ENCODE measurements at places on chromosomes 6 and 20.
A peak's percentile ranks its signal among the peaks of the same experiment; 100 is the strongest.

DNA sequence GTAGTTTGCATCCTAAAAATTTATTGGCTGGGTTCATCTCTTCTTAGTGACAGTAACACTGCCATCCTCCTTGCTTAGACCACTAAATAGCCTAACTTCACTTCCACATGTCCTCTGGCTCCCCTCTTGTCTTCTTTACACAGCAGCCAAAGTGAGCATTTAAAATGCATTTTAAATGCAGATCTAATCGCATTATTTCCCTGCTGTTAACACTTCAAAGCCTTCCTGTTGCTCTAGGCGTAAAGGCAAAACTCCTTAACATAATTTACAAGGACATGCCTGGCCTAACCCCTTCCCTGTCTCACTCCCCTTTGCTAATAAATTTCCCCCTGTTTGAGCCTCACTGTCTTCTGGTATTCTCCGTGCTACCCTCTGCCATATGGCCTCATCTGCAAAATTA lies 26.5 kb downstream of the NKAIN2 start:
- DNase-seq, result no peak

GRCh38 chr6:82363428-82364086 lies at the start of gene TPBG:
TSS of gene TPBG (plus strand) at chr6:82363817. CDS start at chr6:82364962, 1,145 bp downstream.
- peak; percentile 80 for DNase-seq

GRCh38 chr6:148291876-148292275 lies 50.8 kb upstream of the SASH1 start:
- no peak for DNase-seq

DNA sequence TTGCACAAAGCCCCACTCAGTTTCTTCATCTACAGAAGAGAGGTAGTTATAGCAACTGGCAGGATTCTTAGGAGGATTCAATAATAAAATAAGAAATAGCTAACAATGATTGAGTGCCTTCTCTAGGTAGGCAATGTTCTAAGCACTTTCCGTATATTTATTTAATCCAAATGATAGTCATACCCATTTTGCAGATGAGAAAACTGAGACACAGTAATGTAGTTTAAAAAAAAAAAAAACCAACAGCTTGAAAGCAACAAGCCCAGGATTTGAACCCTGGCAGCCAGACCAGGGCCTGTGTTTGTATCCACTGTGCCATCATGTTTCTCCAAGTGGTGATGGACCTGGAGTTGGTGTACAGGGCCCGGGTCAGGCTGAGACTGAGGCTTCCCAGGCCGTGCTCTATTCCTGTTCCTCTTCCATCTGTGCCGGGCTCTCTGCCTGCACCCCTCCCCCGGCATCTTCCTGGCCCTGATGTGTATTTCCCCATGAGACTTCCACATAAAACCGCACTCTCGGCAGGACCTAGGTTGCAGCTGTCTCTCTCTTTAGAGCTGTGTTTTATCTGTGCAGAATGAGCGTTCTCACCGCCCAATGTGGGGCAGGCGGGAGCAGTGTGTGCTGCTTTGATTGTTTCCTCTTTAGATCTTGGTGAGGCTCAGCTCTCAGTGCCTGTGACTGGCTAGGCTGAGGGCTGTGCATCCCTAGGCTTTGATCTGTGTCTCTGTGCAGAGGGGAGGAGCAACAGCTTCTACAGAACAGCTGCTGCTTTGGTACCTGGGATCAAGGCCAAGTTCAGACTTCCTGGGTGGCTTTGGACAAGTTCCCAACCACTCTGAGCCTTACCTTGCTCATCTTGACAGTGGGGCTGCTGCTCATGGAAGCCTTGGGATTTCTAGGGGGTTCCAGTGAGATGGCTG lies 49.5 kb downstream of the TOX2 start:
- peak; percentile 42 for DNase-seq

DNA sequence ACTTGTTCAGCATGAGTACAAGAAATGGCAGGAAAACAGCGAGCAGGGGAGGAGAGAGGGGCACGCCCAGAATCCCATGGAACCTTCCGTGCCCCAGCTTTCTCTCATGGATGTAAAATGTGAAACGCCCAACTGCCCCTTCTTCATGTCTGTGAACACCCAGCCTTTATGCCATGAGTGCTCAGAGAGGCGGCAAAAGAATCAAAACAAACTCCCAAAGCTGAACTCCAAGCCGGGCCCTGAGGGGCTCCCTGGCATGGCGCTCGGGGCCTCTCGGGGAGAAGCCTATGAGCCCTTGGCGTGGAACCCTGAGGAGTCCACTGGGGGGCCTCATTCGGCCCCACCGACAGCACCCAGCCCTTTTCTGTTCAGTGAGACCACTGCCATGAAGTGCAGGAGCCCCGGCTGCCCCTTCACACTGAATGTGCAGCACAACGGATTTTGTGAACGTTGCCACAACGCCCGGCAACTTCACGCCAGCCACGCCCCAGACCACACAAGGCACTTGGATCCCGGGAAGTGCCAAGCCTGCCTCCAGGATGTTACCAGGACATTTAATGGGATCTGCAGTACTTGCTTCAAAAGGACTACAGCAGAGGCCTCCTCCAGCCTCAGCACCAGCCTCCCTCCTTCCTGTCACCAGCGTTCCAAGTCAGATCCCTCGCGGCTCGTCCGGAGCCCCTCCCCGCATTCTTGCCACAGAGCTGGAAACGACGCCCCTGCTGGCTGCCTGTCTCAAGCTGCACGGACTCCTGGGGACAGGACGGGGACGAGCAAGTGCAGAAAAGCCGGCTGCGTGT lies 11.6 kb downstream of the TNFAIP3 start:
- DNase-seq, result no peak

GRCh38 chr6:61538801-61539200 lies 747.2 kb downstream of the KHDRBS2 start:
- no peak for DNase-seq

DNA sequence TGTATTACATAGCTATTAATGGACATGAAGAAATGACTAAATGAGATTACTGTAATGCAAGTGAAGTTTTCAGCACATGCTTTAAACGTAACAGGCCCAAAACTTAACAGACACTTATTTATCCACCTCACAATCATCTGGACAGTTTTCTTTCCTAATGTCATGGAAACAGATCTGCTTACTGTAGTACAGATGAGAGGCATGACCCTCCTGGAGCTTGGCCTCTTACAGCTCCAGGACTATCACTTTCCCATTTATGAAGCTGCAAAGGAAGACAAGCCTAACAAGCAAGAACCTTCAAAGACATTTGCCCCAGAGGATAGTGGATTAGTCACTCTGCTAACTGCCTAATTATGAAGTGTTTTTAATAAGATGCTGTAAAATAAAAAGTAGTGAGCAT lies 419.3 kb downstream of the PHF3 start:
- DNase-seq, result no peak

DNA sequence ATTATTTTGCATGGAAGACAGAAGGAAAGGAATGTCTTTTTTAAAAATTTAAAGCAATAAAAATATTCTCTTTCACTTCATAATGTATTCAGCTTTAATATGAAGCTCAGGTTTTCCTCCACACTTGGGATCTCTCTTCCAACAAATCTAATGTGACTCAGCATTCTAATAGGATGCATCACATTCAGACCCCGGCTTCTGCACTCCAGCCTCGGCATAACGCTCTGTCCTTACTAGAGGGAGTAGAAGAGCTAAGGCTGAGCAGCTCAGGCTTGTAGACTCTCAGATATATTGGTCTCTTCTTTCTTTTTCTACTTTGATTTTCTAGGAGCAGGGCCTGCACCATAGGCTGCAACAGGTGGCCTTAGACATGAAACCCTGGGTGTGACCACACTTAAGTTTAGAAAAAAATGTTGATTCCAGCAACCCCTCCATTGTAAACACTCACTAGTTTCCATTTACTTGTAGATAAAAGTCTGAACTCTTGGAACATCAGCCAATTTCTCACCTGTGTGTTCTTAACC lies 161.7 kb downstream of the PAK5 start:
- no peak for DNase-seq

GRCh38 chr6:133767357-133767970 lies 121.4 kb upstream of the TCF21 start:
- DNase-seq, result no peak

GRCh38 chr6:142874676-142875075 lies 70.3 kb downstream of the HIVEP2 start:
- no peak for DNase-seq

DNA sequence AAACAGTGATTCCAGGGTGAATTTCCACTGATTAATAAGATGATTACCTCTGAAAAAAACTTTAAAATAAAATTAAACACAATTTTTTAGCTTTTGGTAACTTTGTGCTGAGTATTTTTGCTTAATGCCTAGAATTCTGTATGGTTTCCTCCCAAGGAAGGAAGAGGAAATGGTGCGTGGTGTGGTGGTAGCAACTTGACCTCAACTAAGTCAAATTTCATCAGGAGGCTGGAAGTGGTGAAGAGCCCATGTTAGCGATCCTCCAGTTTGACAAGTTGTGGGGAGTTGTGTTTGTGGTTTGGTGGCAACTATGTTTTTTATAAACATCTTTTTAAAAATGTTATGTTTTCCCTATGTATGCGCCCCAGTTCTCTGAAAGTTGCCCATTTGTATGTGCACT lies 5.0 kb upstream of the RTF2 start:
- peak; percentile 67 for DNase-seq

GRCh38 chr6:31948753-31949413 lies 3.0 kb downstream of the CFB start:
- no peak for DNase-seq

DNA sequence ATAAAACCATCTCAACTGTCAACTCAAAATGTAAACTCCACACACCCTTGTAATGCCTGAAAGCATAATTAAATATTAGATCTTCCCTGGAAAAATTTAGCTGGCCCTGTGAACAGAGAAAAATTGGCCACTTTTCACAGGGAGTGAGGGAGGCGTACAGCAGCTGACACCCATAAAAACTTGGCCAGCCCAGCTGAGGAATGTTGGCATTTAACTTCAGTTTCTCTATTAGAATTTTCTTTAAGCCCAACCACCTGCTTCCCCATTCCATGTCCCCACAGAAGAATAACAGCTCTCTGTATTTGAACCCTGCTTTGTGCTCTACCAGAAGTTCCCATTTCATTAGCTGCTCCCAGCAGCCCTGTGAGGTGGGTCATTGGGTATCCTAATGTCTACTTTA lies 41.0 kb downstream of the PKHD1 start:
- DNase-seq, result no peak

DNA sequence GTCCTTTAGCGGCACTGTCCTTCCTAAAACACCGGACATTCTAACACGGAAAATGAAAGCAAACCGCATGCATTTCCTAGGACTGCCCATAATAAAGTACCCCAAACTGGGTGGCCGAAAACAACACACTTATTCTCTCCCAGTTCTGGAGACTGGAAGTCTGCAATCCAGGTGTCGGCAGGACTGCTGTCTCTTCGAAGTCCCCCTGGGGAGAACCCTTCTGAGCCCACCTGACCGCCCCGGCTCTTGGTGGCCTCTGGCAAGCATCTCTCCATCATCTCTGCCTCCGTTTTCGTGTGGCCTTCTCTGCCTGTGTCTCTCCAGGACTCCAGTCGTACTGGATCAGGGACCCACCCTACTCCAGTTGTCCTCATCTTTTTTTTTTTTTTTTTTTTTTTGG lies 55.4 kb downstream of the SYNJ2 start:
- no peak for DNase-seq

DNA sequence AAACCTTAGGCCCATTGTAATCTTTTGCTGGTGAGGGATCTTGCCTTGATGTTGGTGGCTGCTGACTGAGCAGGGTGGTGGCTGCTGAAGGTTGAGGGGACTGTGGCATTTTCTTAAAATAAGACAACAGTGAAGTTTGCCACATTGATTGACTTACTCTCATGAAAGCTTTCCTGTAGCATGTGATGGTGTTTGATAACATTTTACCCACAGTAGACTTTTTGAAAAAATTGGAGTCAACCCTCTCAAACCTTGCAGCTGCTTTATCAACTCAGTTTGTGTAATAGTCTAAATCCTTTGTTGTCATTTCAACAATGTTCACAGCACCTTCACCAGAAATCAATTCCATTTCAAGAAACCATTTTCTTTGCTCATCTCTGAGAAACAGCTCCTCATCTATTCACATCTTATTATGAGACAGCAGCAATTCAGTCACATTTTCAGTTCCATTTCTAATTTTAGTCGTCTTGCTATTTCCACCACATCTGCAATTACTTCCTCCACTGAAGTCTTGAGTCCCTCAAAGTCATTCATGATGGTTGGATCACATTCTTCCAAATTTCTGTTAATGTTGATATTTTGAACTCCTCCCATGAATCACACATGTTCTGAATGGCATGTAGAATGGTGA lies 37.2 kb downstream of the CST9L start:
- DNase-seq, result no peak

DNA sequence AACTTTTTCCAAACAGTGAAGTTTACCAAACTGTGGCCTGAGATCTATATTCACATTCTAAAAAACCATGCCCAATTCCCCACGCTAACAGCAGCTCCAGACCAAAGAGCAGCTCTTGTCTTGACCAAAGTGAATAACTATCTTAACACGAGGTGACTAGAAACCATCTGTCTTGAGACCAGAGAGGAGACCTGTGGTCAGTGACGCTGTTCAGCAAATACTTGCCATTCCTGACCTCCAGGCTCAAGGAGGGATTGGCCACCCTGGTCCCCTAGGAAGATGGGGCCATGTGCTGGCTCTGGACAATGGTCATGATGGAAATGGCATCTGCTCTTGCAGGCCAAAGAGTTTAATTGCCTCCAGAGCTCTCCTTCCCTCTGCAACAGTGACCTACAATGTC lies 104.4 kb upstream of the CD93 start:
- no peak for DNase-seq

DNA sequence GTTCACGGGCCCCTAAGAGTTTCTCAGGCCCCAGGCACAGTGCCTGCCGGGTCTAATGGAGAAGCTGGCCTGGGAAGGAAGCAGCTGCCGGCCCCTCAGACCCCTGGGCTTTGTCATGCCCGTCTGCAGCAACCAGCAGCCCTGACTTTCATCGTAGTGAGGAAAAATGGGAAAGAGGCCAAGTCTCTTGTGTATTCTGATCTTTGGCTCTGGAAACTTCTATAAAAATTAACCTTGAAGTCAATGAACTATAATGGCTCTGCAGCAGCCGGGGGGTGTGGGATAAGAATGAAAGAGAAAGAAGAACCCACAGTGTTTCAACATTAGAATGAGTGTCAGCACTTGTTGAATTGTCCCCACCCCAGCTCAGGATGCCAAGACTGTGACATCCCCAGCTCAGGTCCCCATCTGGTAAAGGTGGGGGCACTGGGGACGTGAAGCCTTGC lies 12.9 kb downstream of the TGM2 start:
- no peak for DNase-seq

GRCh38 chr6:82906489-82906888 lies 159.2 kb downstream of the UBE3D start:
- no peak for DNase-seq

DNA sequence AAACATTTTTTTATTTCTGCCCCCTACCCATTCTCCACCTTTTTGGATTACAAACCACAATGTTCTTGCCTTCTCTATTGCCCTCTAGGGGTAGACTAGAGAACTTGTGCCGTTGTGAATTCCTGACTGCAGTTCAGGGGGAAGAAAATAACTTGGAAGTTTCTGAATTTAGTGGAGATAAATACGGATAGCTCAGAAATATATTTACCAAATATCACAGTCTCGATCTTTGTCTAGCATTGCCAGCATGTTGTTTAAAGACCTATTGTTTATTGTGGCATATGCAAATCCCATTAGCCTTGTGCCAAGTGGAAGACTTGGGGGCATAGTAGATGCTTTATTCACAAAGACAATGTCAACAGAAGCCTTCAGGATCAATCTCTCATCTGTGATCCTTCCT lies 154.1 kb upstream of the MMS22L start:
- peak; percentile 37 for DNase-seq
